ENCODE measurements at places on chromosomes 3 and 15. TPM values are rescaled to one million over a fixed set of nuclear protein-coding genes. Genes with fewer than 3 reads are reported as not detected.

A4GNT gene
- not detected for polyA plus RNA-seq

PDZRN3 gene
- 13.9 TPM for polyA plus RNA-seq

TWF2 gene
- 40.3 TPM for polyA plus RNA-seq

FOXB1 gene
- not detected for polyA plus RNA-seq

XCR1 gene
- 0.08 TPM for polyA plus RNA-seq

KCNMB2 gene
- polyA plus RNA-seq: 0.05 TPM

FAM43A gene
- 9.0 TPM for polyA plus RNA-seq

MST1R gene
- 23.6 TPM for polyA plus RNA-seq

CCR9 gene
- not detected for polyA plus RNA-seq

UPK1B gene
- polyA plus RNA-seq: 1.5 TPM

PPP4R2 gene
- 14.2 TPM for polyA plus RNA-seq

GP9 gene
- not detected for polyA plus RNA-seq

CCDC13 gene
- polyA plus RNA-seq: 1.0 TPM

TGM4 gene
- not detected for polyA plus RNA-seq

AP3S2 gene
- polyA plus RNA-seq: 11.6 TPM

IL17RB gene
- polyA plus RNA-seq: 0.81 TPM

COPG1 gene
- polyA plus RNA-seq: 75.6 TPM

AHSG gene
- polyA plus RNA-seq: 0.06 TPM

CCDC9B gene
- polyA plus RNA-seq: 21.1 TPM

CHRM5 gene
- polyA plus RNA-seq: not detected

POTEB gene
- polyA plus RNA-seq: not detected

SPESP1 gene
- polyA plus RNA-seq: 1.2 TPM

FANCD2OS gene
- polyA plus RNA-seq: not detected

IQCF5 gene
- polyA plus RNA-seq: not detected

AMIGO3 gene
- 1.4 TPM for polyA plus RNA-seq

Data from esophagus (tissue), 2 donors.